T1000 (cell line): ENCODE measurements at places on chromosomes 12 and 14.

GRCh38 chr14:96118391-96118790 lies 79.2 kb downstream of the C14orf132 start:
- no peak for DNase-seq

DNA sequence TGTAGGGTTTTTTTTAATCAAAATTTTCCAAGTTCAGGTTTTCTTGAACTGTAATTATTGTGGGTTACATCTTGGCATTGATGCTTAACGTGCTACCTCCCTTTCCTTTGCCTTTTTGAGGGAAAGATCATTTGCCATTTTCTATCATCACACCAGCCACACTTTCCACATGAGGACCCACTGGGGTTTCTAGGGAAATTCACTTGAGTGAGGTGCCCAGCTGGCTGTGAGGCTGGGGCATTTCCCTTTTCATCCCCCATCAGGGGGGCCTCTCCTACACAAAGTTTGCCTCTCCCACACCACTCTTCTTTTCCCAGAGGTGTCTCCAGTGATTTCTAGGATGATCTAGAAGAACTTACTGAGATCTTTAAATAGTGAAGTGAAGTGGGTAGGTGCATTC lies 335.7 kb downstream of the BMP4 start:
- no peak for DNase-seq

DNA sequence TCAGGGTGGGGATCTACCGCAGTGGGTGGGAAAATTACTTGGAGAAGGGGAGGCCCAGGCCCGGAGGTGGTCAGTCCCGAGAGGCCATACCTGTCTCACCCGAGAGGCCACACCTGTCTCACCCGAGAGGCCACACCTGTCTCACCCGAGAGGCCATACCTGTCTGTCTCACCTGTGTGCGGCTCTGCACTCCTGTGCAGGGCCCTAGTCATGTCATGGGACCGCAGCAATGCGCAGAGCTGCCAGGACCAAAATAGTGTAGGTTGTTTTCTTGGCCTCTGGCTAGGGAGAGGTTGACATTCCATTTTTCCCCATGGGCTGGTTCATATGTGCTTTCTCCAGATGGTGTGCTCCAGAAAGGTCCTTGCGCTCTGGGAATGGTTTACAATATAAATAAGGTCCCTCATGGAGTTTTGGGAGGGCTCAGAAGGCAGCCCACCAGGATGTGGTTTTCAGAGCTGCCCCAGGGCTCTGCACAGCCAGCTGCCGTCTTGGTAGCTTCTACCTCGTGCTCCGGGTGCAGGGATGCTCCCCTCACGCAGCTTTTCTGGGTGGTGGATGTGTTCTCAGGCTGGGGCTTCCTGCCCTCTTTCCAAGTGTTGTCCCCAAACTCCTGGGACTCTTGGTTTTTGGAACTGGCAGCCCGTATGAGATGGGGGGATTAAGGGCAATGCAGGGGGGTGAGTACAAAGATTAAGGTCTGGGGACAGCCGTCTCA lies 58.2 kb downstream of the CACNA1C start:
- no peak for DNase-seq

GRCh38 chr14:44866322-44866721 lies 95.4 kb downstream of the KLHL28 start:
- DNase-seq: no peak

DNA sequence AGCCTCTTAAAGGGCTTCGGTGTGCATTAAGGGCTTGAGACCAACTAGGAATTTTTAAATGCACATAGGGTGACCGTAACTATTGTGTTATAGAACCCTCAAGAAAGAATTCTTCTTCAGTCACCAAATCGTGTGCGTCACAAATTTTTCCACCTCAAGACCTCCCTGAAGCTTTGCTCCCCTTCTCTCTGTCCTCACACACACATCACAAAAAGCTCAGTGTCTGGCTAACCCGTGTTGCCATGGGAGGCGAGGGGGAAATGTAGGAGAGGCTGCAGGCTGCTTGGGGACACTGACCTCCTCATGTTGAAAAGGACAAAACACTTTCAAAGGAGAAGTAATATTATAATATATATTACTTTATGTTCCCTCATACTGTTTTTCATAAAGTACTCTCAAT lies 10.6 kb downstream of the SSPN start:
- DNase-seq: no peak

GRCh38 chr12:129549656-129550055 lies 354.2 kb downstream of the TMEM132D start:
- no peak for DNase-seq
